ENCODE measurements at places on chromosomes 11 and 22.

GRCh38 chr11:28878025-28878424 lies 769.8 kb downstream of the METTL15 start:
- DNase-seq, result no peak

DNA sequence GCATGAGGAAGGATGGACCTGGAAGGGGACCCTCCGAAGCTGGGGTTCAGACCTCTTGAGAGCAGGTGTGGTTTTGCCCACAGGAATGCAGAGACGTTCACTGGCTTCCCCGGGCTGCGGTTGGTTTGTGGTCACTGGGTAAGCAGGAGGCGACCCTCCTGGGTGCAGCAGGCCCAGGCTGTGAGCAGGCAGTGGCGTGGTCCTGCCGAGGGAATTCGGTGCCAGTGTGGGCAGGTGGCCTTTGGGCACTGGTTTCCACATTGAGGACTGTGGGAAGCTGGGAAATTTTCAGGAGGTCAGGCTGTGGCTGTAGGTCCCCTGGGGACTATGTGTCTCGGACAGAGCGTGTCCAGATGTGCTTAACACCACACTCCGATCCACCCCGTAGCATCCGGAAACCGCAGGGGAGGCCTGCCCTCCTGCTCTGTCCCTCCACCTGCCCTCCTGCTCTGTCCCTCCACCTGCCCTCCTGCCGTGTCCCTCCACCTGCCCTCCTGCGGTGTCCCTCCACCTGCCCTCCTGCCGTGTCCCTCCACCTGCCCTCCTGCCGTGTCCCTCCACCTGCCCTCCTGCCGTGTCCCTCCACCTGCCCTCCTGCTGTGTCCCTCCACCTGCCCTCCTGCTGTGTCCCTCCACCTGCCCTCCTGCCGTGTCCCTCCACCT lies 27.5 kb downstream of the TPCN2 start:
- no peak for DNase-seq

DNA sequence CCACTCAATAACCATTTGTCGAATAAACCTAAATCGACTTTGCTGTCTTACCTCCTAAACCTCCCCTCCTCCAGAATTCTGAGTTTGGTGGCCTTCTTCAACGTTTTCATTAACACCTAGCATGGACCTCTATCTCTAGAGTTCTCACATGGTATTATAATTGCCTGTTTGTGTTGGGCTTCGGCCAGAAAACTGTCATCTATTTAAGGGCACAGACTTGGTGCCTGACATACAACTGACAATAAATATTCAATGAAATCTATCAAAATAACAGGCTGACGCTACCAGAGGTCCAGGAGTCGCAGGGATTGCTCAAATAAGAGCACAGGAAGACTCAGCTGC lies 687 bp downstream of the ALKBH8 start:
- DNase-seq, result no peak

DNA sequence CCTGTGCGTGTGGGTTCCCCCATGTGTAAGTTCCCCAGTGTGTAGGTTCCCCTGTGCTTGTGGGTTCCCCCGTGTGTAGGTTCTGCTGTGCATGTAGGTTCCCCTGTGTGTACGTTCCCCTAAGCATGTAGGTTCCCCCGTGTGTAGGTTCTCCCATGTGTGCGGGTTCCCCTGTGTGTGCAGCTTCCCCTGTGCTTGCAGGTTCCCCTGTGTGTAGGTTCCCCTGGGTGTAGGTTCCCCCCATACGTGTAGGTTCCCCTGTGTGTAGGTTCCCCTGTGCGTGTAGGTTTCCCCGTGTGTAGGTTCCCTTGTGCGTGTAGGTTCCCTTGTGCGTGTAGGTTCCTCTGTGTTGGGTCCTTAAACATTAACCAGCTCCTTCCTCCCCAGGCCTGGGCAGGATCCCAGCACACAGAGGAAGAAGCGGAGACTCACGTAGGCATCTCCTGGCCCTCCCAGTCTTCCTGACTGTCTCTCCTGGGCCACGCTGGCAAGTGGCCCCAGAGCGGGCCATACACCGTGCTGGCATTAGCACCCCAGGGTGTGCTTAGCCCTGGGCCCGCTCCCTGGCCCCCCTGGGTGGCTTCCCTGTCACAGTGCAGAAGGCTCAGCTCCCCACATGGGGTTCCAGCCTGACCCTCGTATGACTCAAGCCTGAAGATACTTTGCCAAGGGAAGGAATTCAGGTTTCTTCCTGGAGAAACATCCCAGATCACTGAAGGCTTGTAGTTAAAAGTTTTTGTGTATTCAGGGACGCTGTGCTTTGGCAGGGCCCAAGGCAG lies 2.8 kb upstream of the GRAMD4 start:
- no peak for DNase-seq

- no peak for DNase-seq
These were observed 37.7 kb upstream of the RFPL3 start for GRCh38 chr22:32319861-32320406.

GRCh38 chr22:26781062-26781461 lies 123.7 kb downstream of the MIAT start:
- DNase-seq, result no peak

- no peak for DNase-seq
These were observed 1271.5 kb downstream of the BRD1 start for GRCh38 chr22:48556222-48556621.

GRCh38 chr11:44621140-44621681 lies 55.7 kb downstream of the CD82 start:
- no peak for DNase-seq

- DNase-seq, result no peak
These were observed 547.3 kb upstream of the LRRC4C start for GRCh38 chr11:42006766-42007165.

GRCh38 chr11:21635394-21636145 lies 557.3 kb upstream of the ANO5 start:
- DNase-seq, result no peak

DNA sequence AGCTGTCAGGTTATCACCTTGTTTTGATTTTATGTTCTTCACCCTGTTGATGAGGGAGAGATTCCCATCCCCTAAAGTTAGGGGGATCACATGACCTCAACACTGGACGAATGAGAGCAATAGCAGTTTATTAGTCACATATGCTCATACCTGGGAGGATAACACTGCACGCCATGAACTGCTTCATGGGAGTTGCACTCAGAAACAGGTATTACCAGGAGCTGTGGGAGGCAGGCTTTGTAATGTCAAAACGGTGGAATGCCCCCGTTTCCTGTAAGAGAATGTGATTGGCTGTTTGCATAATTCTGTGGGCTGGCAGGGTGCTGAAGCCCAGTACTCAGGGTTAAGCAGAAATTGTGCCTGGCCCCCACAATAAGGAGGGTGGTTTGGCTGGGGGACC lies 3.2 kb upstream of the THY1 start:
- DNase-seq, result no peak

- DNase-seq, result no peak
These were observed 22.7 kb upstream of the SCN2B start for GRCh38 chr11:118199135-118199534.

DNA sequence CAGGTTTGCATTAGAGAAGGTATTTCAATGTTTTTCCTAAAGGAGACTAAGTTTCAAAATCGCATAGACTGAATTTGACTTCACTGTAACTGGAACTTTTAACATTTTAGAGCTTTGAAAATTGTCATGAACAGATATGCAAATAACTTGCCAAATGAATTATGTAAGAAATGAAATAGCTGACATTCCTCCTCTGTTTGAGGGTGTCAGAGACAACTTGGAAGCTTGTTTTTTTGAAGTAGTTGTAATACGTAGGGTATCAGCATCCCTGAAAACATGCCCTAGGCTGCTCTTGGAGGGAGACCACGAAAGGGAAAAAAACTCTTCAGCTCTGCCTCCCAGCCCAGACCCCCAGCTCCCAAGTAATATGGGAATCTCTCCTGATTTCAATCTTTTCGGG lies 41.3 kb upstream of the CCDC179 start:
- no peak for DNase-seq

GRCh38 chr11:116852261-116853031 lies 15.0 kb upstream of the APOA1 start:
- DNase-seq, result no peak

- DNase-seq, result no peak
These were observed 96.9 kb downstream of the TRMU start for GRCh38 chr22:46432164-46433068.

DNA sequence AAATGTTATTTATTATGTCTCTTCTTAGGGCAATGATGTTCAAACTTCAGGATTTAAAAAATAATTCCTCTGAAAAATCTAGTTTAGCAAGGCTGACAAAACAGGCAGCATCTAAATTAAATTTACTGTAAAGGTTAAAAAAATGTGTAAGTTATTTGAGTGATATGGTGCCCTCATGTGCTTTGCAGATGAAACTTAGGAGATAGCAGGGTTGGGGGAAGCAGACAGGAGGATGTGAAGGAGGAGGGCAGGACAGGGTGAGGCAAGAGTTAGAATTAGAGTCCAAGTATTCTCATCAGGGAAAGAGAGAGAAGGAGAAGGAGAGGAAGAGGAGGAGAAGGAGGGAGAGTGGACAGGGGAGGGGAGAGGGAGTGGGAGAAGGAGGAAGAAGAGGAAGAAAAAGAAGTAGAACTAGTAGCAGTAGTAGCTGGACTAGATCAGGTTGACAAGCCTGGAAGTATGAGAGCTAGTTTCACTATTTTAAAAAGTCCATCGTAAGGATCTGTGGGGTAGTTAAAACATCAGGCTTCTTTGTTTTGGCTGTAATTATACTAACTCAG lies 141.2 kb upstream of the SESN3 start:
- DNase-seq, result no peak

DNA sequence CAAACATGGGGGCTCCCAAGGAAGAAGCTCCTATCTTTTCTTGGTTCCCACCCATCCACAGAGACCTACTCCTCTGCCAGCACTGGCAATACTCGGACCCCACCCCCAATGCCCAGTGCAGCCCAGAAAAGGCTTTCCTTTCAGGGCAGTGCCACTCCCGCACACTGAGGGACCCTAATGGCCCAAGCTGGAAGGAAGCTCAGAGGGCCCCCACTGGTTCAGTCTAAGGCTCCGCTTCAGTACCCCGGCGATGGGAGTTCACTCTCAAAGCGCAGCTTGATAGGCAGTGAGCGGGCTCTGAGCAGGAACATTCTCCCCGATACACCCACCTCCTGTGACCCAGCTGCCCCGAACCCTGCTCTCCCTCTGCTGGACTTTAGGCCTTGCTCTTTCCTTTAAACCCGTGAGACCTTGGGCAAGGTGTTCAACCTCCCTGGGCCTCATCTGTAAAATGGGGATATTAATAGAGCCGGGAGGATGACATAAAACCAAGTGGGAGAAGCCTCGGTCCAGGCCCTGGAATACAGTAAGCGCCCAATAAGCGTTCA lies 48.4 kb downstream of the CHRDL2 start:
- no peak for DNase-seq

DNA sequence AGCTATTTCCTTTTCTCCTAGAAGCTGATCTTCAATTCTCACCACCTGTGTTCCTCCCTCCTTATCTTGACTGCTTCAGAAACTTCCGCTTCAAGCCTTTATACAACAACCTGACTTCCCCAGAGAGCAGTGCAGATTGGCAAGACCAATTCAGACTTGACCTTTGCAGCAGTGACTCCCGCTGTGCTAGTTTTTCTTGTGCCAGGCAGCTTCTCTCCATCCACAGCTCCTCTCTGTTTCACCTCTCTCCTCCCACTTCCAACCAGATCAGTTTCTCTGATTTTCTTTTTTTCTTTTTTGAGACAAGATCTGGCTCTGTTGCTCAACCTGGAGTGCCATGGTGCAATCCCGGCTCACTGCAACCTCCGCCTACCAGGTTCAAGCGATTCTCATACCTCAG lies 74.3 kb downstream of the GRAMD1B start:
- DNase-seq, result no peak

- DNase-seq, result no peak
These were observed 345.9 kb downstream of the MIAT start for GRCh38 chr22:27003297-27003696.

GRCh38 chr11:65008016-65008415 lies 5.9 kb upstream of the ARL2 start:
- DNase-seq, result no peak

Measured in activated CD4-positive, CD25-positive, alpha-beta regulatory T cell treated with anti-CD3 and anti-CD28 coated beads, Interleukin-2, amount 50 U/mL, for 16 hours (primary cell).